GF-D8 (cell line): ENCODE measurements at places on chromosomes 11 and 22.

GRCh38 chr11:19571906-19572305 lies 140.7 kb upstream of the NAV2 start:
- no peak for DNase-seq

DNA sequence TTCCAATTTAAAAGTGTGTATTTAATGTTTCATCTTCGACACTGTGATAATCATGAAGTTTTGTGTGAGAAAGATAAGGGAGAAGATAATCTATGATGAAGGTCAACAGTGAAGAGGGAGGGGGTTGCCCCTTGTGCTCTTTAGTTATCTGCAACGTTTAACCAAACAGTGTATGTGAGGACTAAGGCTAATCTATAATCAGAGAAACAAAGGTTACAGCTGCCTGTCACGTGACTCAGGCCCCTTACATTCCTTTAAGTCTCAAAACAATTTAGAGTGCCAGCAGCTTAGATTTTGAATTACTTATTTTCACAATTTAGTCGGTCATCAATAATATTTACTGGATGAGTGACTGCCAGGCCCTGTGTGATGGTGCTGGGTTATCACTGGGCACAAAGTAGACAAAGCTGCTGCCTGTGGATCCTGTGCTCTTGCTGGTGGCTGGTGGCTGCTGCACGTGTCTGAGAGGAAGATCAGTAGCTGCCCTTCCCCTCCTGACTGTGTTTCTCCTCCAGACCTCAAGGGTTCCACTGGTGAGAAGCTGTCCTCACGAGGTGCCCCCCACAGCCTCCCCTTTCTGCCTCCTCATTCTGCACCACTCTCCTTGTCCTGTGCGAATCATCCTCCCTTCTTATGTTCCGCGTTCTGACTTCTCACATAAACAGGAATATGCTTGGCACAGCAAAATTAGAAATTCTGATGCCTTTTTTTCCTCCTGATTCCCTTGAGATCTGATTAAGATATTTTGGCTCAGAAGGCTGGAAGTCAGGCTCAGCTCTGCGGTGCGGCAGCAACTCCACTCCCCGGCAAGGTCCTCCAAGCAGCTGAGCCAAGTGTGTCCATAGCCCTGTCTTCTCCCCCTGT lies 331.1 kb upstream of the B3GAT1 start:
- no peak for DNase-seq

DNA sequence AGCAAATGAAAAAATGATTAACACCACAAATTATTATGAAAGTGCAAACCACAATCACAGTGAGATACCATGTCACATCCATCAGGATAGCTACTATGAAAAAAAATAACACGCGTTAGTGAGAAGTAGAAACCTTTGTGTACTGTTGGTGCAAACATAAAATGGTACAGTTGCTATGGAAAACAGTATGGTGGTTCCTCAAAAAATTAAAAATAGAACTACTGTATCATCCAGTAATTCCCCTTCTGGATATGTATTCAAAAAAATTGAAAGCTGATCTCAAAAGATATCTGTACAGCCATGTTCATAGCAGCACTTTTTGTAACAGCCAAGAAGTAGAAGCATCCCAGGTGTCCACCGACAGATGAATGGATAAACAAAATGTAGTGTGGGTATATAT lies 43.4 kb downstream of the CCDC81 start:
- DNase-seq = no peak

- no peak for DNase-seq
Measured at GRCh38 chr22:26756675-26757293, 99.4 kb downstream of the MIAT start.

DNA sequence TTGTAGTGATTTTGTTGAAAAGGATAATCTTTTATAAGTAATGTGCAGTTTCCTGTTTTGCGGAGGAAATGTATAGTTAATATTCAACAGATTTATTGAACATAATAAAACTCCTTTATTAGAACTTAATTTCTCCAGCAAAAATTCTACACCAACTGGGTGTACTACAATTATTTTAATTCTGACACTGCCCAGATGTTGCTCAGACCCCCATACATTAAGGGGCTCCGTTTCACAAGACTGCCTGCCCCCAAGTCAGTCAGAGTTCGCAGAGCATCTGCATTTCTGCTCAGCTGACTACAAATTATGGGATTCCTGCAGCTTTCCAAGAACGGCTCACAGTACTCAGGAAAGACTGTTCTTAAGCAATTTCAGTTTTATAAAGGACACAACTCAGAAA lies 6.2 kb downstream of the CEP57 start:
- no peak for DNase-seq

DNA sequence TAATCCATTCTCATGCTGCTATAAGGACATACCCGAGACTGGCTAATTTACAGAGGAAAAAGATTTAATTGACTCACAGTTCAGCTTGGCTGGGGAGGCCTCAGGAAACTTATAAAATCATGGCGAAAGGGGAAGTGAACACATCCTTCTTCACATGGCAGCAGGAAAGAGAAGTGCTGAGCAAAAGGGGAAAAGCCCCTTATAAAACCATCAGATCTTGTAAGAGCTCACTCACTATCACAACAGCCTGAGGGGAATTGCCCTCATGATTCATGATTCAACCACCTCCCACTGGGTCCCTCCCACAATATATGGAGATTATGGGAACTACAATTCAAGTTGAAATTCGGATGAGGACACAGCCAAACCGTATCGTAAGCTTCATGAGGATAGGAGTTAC lies 3.8 kb upstream of the CYB5R2 start:
- no peak for DNase-seq

- no peak for DNase-seq
Measured at GRCh38 chr22:43516386-43516785, 104.6 kb downstream of the MPPED1 start.
